ENCODE measurements at places on chromosomes 2 and 18. TPM values are rescaled to one million over a fixed set of nuclear protein-coding genes. Genes with fewer than 3 reads are reported as not detected.

The MRPL53 gene
- 147 TPM for polyA plus RNA-seq

The EVX2 gene
- polyA plus RNA-seq = not detected

The HOXD13 gene
- polyA plus RNA-seq = not detected

The TBC1D8 gene
- polyA plus RNA-seq = 0.28 TPM

The KLHL30 gene
- polyA plus RNA-seq = not detected

The ASIC4 gene
- polyA plus RNA-seq = not detected

The OTOF gene
- not detected for polyA plus RNA-seq

The MATN3 gene
- not detected for polyA plus RNA-seq

The UGT1A5 gene
- not detected for polyA plus RNA-seq

The SMIM21 gene
- not detected for polyA plus RNA-seq

The RAD51AP2 gene
- not detected for polyA plus RNA-seq

The RAB31 gene
- polyA plus RNA-seq = 36.6 TPM

The EIF5B gene
- polyA plus RNA-seq = 4.2 TPM

The SNORC gene
- not detected for polyA plus RNA-seq

The SLC9A2 gene
- 0.04 TPM for polyA plus RNA-seq

GRCh38 chr18:6741232-6741663 lies 11.7 kb downstream of the ARHGAP28 start:
- no peaks in the 10 kb centered on the region for H3K27me3 ChIP-seq
- H3K4me3 ChIP-seq = no peak overlapping the region
- no peak for DNase-seq
- no peak overlapping the region for H3K27ac ChIP-seq

GRCh38 chr2:129748653-129749052 lies 230.8 kb upstream of the RAB6C start:
- peaks cover 21% of the 10 kb centered on the region for H3K27me3 ChIP-seq
- H3K4me3 ChIP-seq = no peak overlapping the region
- H3K27ac ChIP-seq = no peak overlapping the region
- DNase-seq = no peak
- no peaks in the 10 kb centered on the region for H3K36me3 ChIP-seq

GRCh38 chr2:242002944-242003343 lies 133.4 kb downstream of the RTP5 start:
- H3K4me1 ChIP-seq = peaks cover 7% of the 10 kb centered on the region
- H3K27me3 ChIP-seq = no peaks in the 10 kb centered on the region
- peaks cover 1% of the 10 kb centered on the region for H3K36me3 ChIP-seq
- H3K27ac ChIP-seq = no peak overlapping the region
- DNase-seq = no peak

- no peaks in the 10 kb centered on the region for H3K27me3 ChIP-seq
- DNase-seq = no peak
- H3K4me3 ChIP-seq = no peak overlapping the region
- H3K36me3 ChIP-seq = no peaks in the 10 kb centered on the region
Measured at GRCh38 chr2:231306791-231307393, 88.6 kb upstream of the B3GNT7 start.

GRCh38 chr18:24860978-24861680 lies 400.7 kb downstream of the HRH4 start:
- no peaks in the 10 kb centered on the region for H3K4me1 ChIP-seq
- H3K4me3 ChIP-seq = no peak overlapping the region
- H3K27me3 ChIP-seq = peaks cover 18% of the 10 kb centered on the region
- DNase-seq = no peak
- no peaks in the 10 kb centered on the region for H3K36me3 ChIP-seq
- H3K27ac ChIP-seq = no peak overlapping the region

DNA sequence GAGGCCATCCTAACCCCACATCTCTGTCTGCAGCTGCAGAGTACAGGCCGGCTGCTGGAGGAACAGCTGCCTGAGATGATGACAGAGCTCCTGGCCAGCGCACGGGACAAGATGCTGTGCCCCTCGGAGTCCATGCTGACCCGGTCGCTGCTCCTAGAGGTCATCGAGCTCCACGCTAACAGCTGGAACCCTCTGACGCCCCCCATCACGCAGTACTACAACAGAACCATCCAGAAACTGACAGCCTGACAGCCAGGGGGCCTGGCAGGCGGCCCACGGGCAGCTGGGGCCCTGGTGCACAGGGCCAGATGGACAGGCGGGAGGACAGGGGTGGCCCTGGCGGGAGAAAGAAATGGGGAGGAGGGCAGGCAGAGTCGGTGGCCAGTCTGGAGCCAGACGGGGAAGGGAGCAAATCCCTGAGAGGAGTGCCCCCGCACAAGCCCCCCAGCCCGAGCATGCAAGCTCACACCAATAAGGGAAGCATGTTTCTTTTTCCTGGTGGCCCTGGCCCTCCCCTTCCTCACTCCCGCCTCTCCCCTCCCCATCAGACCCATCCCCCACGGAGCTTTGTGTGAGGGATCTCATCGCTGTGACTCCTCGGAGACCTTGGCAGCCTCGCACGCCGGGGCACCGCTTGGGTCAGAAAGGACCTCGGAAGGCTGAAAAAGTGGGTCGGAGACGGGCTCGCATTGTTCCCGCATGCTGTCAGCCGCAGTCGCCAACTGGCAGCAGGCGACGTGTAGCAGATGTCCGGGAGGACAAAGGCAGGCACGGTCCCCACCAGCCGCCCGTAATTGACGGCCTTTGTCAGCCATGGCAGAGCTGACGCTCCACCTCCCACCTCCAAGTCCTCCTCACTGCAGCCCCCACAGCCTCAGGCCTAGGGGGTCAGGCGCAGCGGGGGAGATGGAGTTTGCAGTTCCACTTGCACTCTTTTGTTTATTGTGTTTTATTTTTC lies 91.2 kb downstream of the SMAD7 start:
- DNase-seq = no peak
- no peaks in the 10 kb centered on the region for H3K27me3 ChIP-seq
- H3K27ac ChIP-seq = no peak overlapping the region
- no peak overlapping the region for H3K4me3 ChIP-seq
- peaks cover 7% of the 10 kb centered on the region for H3K36me3 ChIP-seq

GRCh38 chr2:234308073-234308812 lies 188.6 kb downstream of the ARL4C start:
- no peak overlapping the region for H3K27ac ChIP-seq
- H3K4me1 ChIP-seq = peaks cover 30% of the 10 kb centered on the region
- no peaks in the 10 kb centered on the region for H3K36me3 ChIP-seq
- no peak for DNase-seq
- peaks cover 33% of the 10 kb centered on the region for H3K27me3 ChIP-seq

DNA sequence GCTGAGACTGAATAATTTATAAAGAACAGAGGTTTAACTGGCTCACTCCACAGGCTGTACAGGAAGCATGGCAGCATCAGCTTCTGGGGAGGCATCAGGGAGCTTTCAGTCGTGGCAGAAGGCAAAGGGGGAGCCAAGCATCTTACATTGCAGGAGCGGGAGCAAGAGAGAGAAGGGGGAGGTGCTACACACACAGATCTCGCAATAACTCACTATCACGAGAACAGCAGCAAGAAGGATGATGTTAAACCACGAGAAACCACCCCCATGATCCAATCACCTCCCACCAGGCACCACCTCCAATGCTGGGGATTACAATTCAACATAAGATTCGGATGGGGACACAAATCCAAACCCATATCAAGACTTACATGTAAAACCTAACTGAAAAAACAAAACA lies 17.8 kb upstream of the MATN3 start:
- H3K27me3 ChIP-seq = no peaks in the 10 kb centered on the region
- peaks cover 18% of the 10 kb centered on the region for H3K4me1 ChIP-seq
- peaks cover 44% of the 10 kb centered on the region for H3K36me3 ChIP-seq
- DNase-seq = no peak

DNA sequence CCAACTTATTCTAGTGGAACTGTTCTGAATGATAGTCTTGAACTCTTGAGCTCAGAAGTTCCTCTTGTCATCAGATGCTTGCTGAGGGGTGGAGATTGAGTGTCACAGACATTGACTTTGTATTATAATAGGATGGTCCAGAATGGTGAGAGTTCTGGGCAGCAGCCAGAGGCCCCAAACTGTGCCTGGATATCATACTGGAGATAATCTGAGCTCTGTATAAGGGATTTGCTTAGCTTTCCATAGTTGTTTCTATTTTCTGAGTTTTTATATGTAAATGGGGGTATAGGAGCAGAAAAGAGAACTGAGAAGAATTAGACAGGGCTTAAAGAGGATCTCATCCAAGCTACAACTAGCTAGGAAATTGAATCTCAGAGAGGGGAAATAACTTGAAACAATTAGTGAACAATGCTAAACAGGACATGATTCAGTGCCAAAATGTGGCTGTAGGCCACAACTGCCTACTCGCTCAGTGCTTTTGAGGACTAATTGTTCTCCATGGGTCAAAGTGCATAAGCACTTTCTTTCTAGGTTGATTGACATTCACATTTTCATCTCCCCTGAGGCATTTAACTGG lies 10.1 kb upstream of the LCLAT1 start:
- H3K36me3 ChIP-seq = no peaks in the 10 kb centered on the region
- H3K4me1 ChIP-seq = peaks cover 53% of the 10 kb centered on the region
- H3K27me3 ChIP-seq = no peaks in the 10 kb centered on the region

- DNase-seq = no peak
- H3K4me3 ChIP-seq = no peak overlapping the region
- no peaks in the 10 kb centered on the region for H3K4me1 ChIP-seq
- no peaks in the 10 kb centered on the region for H3K36me3 ChIP-seq
- no peak overlapping the region for H3K27ac ChIP-seq
Measured at GRCh38 chr18:55179835-55180234, 220.6 kb upstream of the CCDC68 start.

DNA sequence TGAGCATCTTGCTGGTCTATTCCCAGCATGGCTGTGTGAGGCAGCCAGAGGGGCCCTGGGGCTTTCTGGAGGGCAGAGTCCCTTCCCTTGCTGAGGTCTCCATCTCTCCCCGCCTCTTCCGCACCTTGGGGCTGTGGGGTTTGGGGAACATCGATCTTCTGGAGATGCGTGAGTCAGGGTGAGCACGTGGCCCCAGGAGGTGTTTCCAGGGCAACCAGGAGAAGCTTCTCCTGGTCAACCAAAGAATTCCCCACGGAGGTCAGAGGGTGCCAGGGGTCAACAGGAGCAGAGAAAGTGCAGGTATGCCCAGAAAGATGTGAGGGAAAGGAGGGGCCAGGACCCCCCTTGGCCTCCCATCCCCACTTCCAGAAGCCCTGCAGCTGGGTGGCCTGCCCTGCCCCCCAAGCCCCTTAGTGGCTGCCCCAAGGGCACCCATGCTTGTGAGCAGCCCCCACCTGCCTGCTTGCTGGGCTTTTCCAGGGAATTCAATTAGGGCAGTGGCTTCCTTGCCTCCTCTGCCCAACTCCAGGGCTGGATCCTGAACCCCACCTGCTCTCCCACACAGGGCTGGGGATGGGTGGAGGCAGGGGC lies 2.8 kb upstream of the PROM2 start:
- H3K27ac ChIP-seq = peak overlapping the region; percentile 10
- no peaks in the 10 kb centered on the region for H3K36me3 ChIP-seq
- H3K4me1 ChIP-seq = no peaks in the 10 kb centered on the region
- no peak for DNase-seq
- H3K27me3 ChIP-seq = no peaks in the 10 kb centered on the region
- no peak overlapping the region for H3K4me3 ChIP-seq

DNA sequence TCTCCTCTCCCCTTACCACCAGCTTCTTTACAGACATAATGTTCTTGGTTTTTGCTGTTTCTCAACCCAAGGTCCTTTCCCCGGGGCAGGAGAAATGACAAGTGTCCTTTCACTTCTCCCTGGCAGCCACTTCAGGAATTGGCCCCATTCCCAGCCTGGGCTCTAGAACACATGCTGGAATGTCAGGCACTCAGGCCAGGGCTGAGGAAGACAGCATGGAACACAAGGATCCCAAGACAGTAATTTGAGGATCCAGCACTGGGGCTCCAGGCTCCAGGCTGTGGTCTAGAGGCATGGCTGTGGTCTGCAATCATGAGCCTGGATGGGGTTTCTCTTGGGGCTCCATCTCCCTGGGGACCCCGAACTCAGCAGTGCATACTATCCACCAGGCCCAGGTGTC lies 201.4 kb downstream of the CELF4 start:
- no peak for DNase-seq
- H3K27me3 ChIP-seq = peaks cover 33% of the 10 kb centered on the region
- H3K27ac ChIP-seq = no peak overlapping the region
- H3K4me3 ChIP-seq = no peak overlapping the region
- no peaks in the 10 kb centered on the region for H3K36me3 ChIP-seq
- no peaks in the 10 kb centered on the region for H3K4me1 ChIP-seq

DNA sequence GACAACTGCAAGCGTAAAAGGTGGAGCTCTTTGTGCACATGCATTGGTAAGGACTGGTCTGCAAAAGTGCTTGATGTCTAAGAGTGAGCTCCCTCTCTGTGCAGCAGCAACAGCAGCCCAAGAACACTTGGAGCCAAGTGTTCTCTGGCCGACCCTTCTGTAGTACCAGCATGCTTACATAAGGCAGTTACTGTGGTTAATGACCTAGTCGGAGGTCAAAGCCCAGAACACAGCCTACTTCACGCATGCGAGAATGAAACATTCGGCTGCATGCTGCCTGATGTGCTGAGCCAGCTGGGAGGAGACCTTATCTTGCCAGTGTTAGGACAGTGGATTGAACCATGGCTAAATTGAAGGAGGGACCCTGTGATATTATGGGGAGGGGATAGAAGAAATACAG lies 21.3 kb downstream of the NCAPH start:
- H3K27me3 ChIP-seq = no peaks in the 10 kb centered on the region
- DNase-seq = no peak
- H3K36me3 ChIP-seq = no peaks in the 10 kb centered on the region
- peaks cover 3% of the 10 kb centered on the region for H3K4me1 ChIP-seq
- no peak overlapping the region for H3K4me3 ChIP-seq
- H3K27ac ChIP-seq = no peak overlapping the region
